ENCODE measurements at places on chromosomes 12 and 14. TPM values are rescaled to one million over a fixed set of nuclear protein-coding genes. Genes with fewer than 3 reads are reported as not detected.

DNA sequence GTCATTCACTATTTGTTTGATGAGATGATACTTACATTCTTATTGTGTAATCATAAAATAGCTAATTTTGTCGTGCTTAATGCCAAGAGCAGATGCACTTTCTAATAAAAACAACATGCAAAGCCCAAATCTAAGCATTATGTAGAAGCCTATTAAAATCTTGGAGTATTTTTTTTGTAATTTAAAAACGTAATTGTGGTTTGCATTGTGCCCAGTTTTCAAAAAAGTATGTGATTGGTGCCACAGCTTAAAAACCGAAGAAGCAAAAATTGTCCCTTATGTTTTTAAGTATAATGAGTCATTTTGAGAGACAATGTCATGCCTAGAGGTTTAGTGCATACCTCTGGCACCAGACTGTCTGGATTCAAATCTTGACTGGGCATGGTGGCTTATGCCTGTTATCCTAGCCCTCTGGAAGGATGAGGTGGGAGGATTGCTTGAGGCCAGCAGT, 464.8 kb upstream of the RGS6 start:
- DNase-seq, result no peak

GRCh38 chr12:20426191-20426590, 57.9 kb downstream of the PDE3A start:
- DNase-seq, result no peak

GRCh38 chr12:26809611-26810285, 23.2 kb downstream of the ITPR2 start:
- no peak for DNase-seq

DNA sequence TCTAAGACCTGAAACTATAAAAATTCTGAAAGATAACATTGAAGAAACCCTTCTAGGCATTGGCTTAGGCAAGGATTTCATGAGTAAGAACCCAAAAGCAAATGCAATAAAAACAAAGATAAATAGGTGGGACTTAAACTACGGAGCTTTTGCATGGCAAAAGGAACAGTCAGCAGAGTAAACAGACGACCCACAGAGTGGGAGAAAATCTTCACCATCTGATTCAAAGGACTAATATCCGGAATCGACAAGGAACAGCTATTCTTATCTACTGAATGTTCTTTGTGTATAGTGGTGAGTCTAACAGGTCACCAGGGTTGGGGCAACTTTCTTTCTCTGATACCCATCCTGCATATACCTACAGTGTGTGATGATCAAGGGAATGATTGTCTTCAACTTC, 198.6 kb downstream of the CCDC91 start:
- DNase-seq, result no peak

DNA sequence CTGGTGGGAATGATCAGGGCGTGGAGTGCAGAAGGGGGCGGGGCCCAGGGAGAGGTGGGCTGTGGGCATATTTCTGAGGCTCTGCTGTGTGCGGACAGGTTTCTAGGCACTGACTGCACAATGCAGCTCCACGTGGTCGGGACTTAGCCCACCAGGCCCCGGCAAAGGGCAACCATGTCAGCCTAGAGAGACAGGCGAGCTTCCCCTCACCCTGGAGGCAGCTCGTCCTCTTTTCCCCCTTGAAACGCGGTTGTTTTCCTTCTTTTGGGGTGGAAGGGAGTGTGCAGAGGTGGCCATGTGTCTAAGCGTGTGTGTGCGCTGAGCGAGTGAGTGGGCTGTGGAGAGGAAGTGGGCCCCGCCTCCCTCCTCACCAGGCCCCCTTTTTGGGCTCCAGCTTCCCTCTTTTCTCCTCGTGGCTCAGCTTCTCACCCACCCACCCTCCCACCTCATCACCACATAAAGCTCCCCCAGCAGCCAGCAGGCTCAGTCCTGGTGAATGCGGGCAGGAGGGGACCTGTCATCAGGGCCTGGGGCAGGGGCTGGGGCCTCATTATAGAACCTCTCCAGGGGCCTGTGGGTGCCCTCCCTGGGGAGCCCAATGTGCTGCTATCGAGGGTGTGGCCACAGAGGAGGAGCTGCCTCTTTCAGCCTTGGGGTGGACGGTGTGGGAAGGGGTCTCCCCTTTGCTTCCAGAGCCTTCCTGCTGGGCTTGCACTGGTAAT, 22.0 kb downstream of the LRTM2 start:
- no peak for DNase-seq

GRCh38 chr14:104441275-104442106, 138.1 kb upstream of the C14orf180 start:
- DNase-seq, result peak; percentile 7

- DNase-seq, result no peak
Observed at GRCh38 chr12:34107781-34108404, 85.6 kb downstream of the ALG10 start.

DNA sequence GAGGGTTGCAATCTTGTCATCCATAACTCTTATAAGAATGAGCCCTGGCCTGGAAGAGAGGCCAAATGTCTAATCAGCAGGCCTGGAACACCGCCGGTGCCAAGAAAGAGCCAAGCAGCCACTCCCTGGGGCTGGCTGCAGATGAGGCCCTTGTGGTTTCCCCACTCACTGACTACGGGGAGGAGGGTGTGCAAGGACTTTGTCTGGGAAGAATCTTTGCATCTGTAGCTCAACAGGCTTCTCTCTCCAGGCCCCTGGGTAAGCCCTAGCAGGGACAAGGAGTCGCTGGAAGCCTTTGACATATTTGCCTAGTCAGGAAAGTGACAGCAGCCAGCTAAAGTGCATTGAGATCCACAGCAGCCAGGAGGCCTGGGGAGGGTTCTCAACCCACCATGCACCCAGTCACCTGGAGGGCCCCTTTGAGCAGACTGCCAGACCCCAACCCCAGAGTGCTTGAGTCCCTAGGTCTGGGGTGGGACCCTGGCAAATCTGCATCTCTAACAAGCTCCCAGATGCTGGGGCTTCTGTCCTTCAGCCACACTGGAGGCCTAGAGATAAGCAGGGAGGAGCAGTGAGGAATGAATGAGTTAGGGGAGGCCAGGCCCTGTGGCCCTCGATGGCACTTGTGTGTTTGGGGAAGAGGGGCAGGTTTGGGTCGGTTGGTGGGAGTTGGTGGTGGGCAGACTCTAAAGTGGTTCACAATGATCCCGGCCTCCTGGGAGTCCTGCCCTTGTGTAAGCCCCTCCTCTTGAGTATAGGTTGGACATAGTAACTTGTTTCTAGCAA, 13.9 kb upstream of the LRTM2 start:
- no peak for DNase-seq

- DNase-seq, result no peak
Observed at GRCh38 chr12:97452839-97453238, 9.8 kb upstream of the RMST start.

GRCh38 chr14:68610251-68610793, 182.5 kb downstream of the ZFP36L1 start:
- no peak for DNase-seq

- DNase-seq, result peak; percentile 46
Observed at GRCh38 chr14:36520601-36521525, 831 bp upstream of the NKX2-1 start.

GRCh38 chr14:77059276-77059915, 30.9 kb upstream of the IRF2BPL start:
- no peak for DNase-seq

DNA sequence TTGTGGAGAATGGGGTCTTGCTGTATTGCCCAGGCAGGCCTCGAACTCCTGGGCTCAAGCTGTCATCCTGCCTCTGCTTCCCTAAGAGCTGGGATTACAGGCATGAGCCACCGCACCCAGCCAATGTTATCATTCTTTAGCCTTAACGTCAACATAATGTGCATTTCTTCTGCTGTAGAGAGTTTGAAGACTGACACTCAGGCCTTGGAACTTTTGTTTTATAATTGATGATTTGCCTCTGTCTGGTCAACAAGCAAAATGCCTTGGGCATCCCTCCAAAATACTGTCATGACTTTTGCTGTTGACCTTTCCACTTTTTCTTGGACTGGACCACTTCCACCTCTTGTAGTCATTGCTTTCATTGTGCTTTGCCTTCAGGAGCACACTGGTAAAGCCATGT, 29.0 kb downstream of the FAM234B start:
- no peak for DNase-seq

DNA sequence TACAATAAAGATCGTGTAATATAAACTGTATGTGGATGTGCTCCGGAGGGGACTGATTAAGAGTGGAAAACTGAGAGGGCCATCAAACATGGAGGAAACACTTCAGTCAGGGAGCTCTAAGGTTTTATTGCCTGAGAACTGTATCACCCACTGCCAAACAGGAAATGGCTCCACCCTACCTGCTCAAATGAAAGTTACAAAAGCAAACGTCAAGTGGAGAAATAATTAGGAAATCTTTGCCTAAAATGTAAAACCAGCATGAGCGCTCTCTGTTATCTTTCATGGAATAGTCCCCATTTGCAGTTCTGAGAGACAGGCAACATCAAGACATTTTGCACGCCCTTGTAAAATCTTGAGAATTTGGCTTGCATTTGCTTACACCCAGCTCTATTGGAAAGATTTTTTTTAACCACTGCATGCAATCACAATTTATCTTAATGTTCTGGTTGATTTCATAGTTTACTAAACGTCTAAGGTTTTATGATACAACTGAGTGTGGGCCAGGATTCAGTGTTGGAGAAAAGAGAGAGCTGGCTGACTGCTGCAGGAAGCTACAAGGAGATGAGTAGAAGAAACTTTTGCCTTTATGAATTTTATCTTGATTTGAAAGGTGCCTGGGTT, 344.0 kb upstream of the PRICKLE1 start:
- no peak for DNase-seq

DNA sequence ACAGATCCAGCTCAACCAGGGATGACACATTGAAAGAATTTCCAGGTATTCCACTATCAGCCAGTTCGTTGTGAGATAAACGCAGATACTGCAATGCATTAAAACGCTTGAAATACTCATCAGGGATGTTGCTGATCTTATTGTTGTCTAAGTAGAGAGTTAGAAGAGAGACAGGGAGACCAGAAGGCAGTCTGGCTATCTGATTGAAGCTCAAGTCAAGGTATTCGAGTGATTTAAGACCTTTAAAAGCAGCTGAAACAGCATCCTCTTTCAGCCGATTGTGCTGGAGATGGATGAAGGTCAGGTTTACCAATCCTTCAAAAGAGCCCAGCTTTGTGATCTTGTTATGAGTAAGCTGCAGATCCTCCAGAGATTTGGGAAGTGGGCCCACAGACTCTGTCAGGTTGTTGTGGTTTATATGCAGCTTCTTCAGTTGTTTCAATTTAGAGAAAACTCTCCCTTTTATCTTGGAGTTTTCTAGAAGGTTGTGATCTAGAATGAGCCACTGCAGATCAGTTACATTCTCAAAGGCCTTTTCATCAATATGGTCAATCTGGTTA, 3.0 kb downstream of the LUM start:
- no peak for DNase-seq

DNA sequence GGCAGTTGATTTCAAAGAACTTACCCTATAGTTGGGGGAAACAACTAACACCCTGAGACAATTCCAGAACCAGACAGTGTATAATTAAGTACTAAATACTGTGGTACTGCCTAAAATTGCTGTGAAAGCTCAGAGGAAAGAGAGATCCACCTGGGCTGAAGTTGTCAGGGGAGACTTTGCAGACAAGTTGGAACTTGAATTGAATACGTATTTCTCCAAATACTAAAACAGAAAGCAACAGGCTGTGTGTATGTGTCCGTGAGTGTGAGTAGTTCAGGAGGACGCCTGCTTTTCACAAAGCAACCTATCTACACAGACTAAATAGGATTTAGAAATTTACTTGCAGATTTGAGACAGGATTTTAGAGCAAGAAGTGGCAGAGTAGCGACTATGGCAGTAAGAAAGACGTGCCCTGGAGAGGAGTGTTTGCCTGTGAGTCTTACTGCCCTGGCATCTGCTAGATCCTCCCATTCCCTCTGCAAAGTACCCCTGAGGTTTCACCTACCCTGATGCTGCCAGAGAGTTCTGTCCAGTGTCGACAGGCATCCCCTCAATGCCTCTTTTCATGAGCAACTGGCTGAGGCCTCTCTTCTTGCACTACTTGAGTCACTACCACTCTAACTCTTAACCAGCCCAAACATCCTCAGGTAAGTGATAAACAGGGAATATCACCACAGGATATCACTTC, 37.4 kb upstream of the BMP4 start:
- DNase-seq, result no peak

- DNase-seq, result no peak
Observed at GRCh38 chr12:70692681-70693288, 55.6 kb upstream of the PTPRB start.

DNA sequence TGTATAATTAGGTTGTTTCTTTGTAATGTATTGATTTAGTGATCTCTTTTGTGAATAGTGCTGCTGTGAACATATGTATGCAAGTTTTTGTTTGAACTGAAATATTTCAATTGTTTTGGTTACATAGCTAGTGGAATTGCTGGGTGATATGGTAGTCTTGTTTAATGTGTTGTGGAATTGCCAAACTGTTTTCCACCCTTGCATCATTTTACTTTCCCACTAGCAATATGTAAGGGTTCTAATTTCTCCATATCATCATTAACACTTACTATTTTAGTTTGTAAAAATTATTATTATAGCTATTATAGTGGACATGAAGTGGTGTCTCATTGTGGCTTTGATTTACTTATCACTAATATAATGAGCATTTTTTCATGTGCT, 5.9 kb downstream of the G2E3 start:
- no peak for DNase-seq

DNA sequence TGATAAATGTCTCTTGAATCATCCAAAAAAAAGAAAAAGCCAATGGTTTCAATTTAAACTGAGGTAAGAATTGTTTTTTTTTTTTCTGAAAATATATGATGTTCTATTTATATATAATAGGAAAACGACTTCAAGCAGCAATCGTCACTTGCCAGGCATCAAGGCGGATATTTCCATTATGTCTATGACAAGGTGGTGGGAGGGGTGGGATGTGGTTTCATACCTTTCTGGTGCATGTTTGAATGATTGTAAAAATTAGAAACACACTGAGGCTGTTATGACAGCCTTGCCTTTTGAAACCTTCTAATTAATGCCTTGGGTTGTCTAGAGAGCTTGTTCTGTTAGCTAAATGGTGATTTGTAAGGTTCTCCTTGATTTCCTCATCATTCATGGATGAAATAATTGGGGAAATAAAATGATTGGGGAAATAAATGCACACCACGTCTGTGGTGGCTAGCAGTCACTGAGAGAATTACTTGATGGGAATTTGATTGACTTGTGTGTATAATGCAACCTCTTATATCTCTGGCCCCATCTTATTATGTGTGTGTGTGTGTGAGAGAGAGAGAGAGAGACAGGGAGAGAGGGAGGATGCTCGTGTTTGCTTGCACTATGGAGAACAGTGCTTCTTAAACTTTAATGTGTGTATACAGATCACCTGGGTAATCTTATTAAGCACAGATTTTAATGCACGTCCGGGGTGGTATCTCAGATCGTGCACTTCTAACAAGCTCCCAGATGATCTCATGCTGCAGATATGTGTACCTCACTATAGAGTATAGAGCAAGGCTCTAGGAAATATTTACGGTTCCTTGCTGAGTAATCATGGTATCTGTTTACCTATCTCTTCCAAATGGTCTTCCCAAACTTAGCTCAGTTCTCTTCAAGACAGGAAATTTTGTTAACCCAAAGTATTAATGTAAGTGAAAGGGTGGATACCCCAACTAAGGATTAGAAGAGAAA, 502.6 kb downstream of the DIO2 start:
- no peak for DNase-seq

The LRIG3 gene
- 78.4 TPM for total RNA-seq

The ATP5F1B gene
- 1,554 TPM for total RNA-seq
